ENCODE measurements at places on chromosomes 1 and 21. TPM values are rescaled to one million over a fixed set of nuclear protein-coding genes. Genes with fewer than 3 reads are reported as not detected.

Gene S100B
- total RNA-seq = 0.67 TPM

Gene TTC34
- total RNA-seq = 0.18 TPM

Gene CACHD1
- 7.1 TPM for total RNA-seq

Gene CELA2B
- total RNA-seq = 938 TPM

Gene MPL
- not detected for total RNA-seq

Gene OR2T3
- total RNA-seq = not detected

Gene UAP1
- total RNA-seq = 44.3 TPM

Gene REN
- not detected for total RNA-seq

Gene AMY1C
- total RNA-seq = not detected

DNA sequence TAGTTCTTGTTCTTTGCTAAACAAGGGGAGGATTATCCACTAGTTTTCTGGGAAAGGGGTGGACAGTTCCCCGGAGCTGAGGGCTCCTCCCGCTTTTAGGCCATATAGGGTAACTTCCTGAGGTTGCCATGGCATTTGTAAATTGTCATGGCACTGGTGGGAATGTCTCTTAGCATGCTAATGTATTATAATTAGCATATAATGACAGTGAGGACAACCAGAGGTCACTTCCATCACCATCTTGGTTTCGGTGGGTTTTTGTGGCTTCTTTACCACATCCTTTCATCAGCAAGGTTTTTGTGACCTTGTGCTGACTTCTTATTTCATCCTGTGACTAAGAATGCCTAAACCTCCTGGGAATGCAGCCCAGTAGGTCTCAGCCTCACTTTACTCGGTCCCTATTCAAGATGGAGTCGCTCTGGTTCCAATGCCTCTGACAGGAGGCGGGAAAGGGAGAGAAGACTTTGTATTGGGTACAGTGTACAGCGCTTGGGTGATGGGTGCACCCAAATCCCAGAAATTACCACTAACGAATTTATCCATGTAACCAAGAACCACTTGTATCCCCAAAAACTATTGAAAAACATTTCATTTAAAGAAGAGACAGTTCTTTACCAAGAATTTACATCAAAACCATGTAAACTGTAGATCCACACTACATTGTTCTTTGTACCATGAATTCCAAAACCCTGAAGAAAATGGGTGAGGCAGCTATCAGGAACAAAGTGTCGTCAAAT is 8.7 kb upstream of the SLC2A5 start:
- no peak for DNase-seq
- H3K4me3 ChIP-seq = no peak overlapping the region
- H3K36me3 ChIP-seq = no peaks in the 10 kb centered on the region

- no peaks in the 10 kb centered on the region for H3K27me3 ChIP-seq
- no peak overlapping the region for H3K27ac ChIP-seq
- DNase-seq = no peak
- no peaks in the 10 kb centered on the region for H3K4me1 ChIP-seq
- H3K4me3 ChIP-seq = no peak overlapping the region
These were observed 331.6 kb upstream of the ADAMTS5 start for GRCh38 chr21:27298465-27298864.

- DNase-seq = peak; percentile 91
- H3K36me3 ChIP-seq = no peaks in the 10 kb centered on the region
- H3K27ac ChIP-seq = peak within 1 kb of the TSS; percentile 85
These were observed at the start of gene DNAH14 for GRCh38 chr1:224929335-224930237. Gene DNAH14, plus strand, starts transcription at chr1:224929675. Its CDS starts 23,028 bp downstream, at chr1:224952703.

DNA sequence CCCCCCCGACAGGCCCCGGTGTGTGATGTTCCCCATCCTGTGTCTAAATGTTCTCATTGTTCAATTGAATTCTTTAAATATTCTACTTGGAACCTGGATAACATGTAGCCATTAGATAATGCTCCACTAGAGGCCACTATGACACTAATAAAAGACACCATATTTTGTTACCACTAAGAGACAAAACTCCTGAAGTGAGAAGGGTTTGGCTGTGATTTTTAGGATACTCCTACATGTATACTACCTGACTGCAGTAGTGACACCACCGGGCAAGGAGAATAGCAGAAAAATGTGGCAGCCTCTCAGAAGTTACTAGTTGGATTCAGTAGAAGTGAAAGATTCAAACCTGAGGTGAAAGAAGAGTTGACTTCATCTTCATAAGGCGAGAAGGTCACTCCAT is 36.0 kb downstream of the F5 start:
- H3K4me1 ChIP-seq = no peaks in the 10 kb centered on the region
- no peak overlapping the region for H3K4me3 ChIP-seq
- no peaks in the 10 kb centered on the region for H3K27me3 ChIP-seq
- H3K36me3 ChIP-seq = no peaks in the 10 kb centered on the region
- H3K27ac ChIP-seq = no peak overlapping the region

DNA sequence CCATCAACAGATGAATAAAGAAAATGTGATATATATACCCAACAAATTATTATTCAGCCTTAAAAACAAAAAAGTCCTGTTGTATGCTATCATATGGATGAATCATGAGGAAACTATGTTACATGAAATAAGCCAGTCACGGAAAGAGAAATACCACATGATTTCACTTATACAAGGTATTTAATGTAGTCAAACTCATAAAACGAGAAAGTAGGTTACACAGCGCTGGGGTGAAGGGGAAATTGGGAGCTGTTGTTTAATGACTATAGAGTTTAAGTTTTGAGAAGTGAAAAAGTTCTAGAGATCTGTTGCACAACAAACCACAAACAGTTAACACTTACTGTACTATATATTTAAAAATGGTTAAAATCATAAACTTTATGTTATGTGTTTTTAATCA is 58.5 kb downstream of the SLC25A24 start:
- H3K4me3 ChIP-seq = no peak overlapping the region
- H3K27me3 ChIP-seq = no peaks in the 10 kb centered on the region
- no peak overlapping the region for H3K27ac ChIP-seq
- DNase-seq = no peak
- no peaks in the 10 kb centered on the region for H3K4me1 ChIP-seq

GRCh38 chr1:12082988-12083387 is 19.9 kb downstream of the TNFRSF8 start:
- no peaks in the 10 kb centered on the region for H3K27me3 ChIP-seq
- H3K27ac ChIP-seq = no peak overlapping the region
- no peaks in the 10 kb centered on the region for H3K4me1 ChIP-seq
- DNase-seq = no peak
- no peaks in the 10 kb centered on the region for H3K36me3 ChIP-seq

- H3K27ac ChIP-seq = no peak overlapping the region
- no peaks in the 10 kb centered on the region for H3K36me3 ChIP-seq
- no peak overlapping the region for H3K4me3 ChIP-seq
- no peak for DNase-seq
These were observed 81.0 kb downstream of the HMGB4 start for GRCh38 chr1:33944846-33945245.

DNA sequence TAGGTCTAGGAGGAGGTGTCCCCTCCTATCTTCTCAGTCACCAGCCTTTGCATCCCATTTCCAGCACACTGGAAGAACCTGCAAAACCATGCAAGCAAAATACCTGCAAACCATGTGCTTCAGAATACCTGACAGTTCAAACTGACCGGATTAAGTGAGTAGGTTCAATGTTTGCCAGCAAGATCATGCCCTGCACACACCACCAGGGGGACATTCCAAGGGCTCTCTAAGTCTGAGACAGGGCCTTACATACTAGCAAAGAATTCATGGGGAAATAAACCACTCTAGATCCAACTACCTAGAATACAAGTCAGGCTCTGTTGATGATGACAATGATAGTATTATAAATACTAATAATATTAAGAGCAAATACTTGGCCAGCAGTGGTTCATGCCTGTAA is 27.6 kb downstream of the INPP5B start:
- H3K4me3 ChIP-seq = no peak overlapping the region
- H3K27ac ChIP-seq = no peak overlapping the region
- no peaks in the 10 kb centered on the region for H3K4me1 ChIP-seq
- no peak for DNase-seq
- no peaks in the 10 kb centered on the region for H3K27me3 ChIP-seq
- no peaks in the 10 kb centered on the region for H3K36me3 ChIP-seq

- no peaks in the 10 kb centered on the region for H3K36me3 ChIP-seq
- H3K4me3 ChIP-seq = peak overlapping the region; percentile 10
- H3K27me3 ChIP-seq = no peaks in the 10 kb centered on the region
- H3K4me1 ChIP-seq = peaks cover 11% of the 10 kb centered on the region
- DNase-seq = no peak
These were observed 319 bp downstream of the HES2 start for GRCh38 chr1:6419397-6419803.

DNA sequence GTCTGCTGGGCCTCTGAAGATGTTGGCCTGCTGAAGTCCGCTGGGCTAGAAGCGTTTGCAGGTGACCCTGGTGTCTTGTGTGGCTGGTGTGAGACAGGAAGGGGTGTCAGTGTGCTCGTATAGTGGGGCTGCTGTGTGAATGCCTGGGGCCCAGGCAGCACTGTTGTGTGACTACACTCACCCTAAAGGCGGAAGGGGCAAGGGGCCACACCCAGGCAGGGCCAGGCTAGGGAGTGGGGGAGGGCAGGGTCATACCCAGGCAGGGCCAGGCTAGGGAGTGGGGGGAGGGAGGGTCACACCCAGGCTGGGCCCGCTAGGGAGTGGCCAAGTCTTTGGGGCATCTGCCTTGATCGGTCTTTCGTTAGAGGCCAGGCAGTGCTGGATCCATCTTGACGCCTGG is 25.0 kb downstream of the PDXK start:
- H3K4me3 ChIP-seq = no peak overlapping the region
- no peak overlapping the region for H3K27ac ChIP-seq
- DNase-seq = no peak

DNA sequence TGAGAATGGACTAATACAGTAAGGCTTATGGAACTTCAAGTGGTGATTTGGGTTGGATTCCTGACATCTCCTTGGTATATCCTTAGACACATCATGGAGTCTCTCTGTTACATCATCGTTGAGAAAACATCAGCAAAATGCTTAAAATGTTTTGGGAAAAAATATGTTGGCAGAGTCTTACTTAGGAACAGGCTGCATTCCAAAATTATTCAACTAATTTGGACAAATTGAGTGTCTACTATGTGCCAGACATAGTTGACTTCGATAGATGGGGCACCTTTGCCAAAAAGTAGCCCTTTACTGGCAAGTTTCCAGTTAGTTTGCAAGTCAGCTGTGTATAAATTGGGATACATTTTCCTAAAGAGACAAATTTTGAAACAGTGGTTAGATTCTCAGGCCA is 253.4 kb upstream of the ST6GALNAC5 start:
- no peak overlapping the region for H3K27ac ChIP-seq
- H3K27me3 ChIP-seq = no peaks in the 10 kb centered on the region
- H3K4me1 ChIP-seq = peaks cover 4% of the 10 kb centered on the region
- H3K36me3 ChIP-seq = no peaks in the 10 kb centered on the region
- H3K4me3 ChIP-seq = no peak overlapping the region

GRCh38 chr1:220902916-220903315 is 23.7 kb downstream of the HLX start:
- H3K4me3 ChIP-seq = no peak overlapping the region
- H3K27ac ChIP-seq = no peak overlapping the region
- H3K36me3 ChIP-seq = no peaks in the 10 kb centered on the region
- no peak for DNase-seq
- H3K4me1 ChIP-seq = no peaks in the 10 kb centered on the region

DNA sequence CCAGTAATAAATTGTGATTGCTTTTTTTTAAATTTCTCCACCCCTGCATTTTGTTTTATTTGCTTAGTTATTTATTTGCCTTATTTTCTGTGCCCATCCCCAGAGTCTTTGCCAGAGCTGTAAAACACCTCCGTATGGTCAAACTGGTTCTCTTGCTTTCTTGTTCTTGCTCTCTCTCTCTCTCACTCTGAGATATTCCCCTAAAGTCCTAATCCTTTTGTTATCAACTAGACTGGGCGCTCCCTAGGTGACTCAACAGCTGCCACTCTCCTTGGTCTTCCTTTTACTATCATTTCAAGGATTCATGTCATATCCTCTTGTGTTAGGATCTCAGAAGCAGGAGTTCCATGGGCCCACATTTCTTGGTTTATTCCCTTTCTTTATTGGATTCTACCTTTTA is 160.0 kb downstream of the PRDM2 start:
- no peaks in the 10 kb centered on the region for H3K27me3 ChIP-seq
- H3K4me3 ChIP-seq = no peak overlapping the region
- H3K36me3 ChIP-seq = no peaks in the 10 kb centered on the region

- peaks cover 11% of the 10 kb centered on the region for H3K4me1 ChIP-seq
- no peak for DNase-seq
- H3K36me3 ChIP-seq = no peaks in the 10 kb centered on the region
- no peaks in the 10 kb centered on the region for H3K27me3 ChIP-seq
- no peak overlapping the region for H3K4me3 ChIP-seq
- peak overlapping the region; percentile 68 for H3K27ac ChIP-seq
These were observed 2.5 kb upstream of the BCL10 start for GRCh38 chr1:85278853-85279314.

- no peaks in the 10 kb centered on the region for H3K4me1 ChIP-seq
- no peak overlapping the region for H3K27ac ChIP-seq
- no peaks in the 10 kb centered on the region for H3K36me3 ChIP-seq
- no peak overlapping the region for H3K4me3 ChIP-seq
These were observed 639.3 kb downstream of the PTPRU start for GRCh38 chr1:29875557-29876028.

GRCh38 chr1:96749618-96750017 is 28.0 kb downstream of the PTBP2 start:
- H3K36me3 ChIP-seq = peaks cover 7% of the 10 kb centered on the region
- no peak overlapping the region for H3K4me3 ChIP-seq
- no peaks in the 10 kb centered on the region for H3K27me3 ChIP-seq
- no peak for DNase-seq
- no peak overlapping the region for H3K27ac ChIP-seq

DNA sequence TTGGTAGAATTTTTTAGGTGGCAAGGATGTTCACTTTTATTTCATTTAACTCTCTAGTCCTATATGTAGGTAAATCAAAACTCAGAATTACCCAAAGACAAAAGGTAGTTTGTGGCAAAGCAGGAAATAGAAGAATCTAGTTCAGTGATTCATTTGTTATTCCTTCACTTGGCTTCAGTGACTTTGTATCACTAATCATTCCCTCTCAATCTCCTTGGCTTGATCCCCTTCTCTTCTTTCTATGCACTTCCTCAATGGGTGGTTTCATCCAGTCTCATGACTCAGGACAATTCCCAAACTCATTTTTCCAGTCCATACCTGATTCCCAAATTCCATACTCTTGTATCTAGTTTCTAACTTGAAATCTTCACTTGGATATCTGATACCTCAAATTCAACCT is 64.9 kb downstream of the PRKACB start:
- H3K4me3 ChIP-seq = no peak overlapping the region
- H3K4me1 ChIP-seq = no peaks in the 10 kb centered on the region
- no peaks in the 10 kb centered on the region for H3K27me3 ChIP-seq
- no peak for DNase-seq
- no peak overlapping the region for H3K27ac ChIP-seq
- H3K36me3 ChIP-seq = no peaks in the 10 kb centered on the region

DNA sequence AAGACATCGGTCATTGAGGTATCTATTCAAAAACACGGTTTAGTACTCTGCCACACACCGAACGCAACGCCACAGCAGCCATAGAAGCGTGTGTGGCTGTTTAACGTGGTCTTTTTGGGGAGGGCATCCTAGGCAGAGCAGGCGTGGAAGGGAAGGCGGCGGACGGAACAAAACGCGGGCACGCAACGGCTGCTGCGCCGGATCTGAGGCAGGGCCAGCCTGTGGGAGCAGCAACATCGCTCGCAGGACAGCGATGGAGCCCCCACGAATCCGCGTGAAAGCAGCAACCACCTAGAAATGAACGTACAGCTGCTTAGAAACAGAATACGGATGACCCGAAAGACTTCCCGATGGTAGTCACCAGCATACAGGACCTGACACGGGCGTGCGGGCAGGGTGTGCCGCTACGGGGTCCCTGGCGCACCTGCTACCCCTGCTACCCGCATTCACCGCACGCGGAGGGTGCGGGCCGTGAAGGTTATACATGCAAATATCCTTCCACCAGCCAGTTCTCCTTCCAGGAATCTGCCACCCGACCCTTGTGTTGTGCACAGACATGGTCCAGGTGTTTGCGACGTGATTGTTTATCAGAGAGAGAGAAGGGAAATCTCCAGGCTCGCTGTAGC is 114.4 kb upstream of the COL6A1 start:
- no peak overlapping the region for H3K4me3 ChIP-seq
- no peak overlapping the region for H3K27ac ChIP-seq
- no peaks in the 10 kb centered on the region for H3K4me1 ChIP-seq
- no peaks in the 10 kb centered on the region for H3K36me3 ChIP-seq

Measured in pancreas (tissue), 10 donors.